ENCODE measurements at places on chromosomes 7 and 10.

DNA sequence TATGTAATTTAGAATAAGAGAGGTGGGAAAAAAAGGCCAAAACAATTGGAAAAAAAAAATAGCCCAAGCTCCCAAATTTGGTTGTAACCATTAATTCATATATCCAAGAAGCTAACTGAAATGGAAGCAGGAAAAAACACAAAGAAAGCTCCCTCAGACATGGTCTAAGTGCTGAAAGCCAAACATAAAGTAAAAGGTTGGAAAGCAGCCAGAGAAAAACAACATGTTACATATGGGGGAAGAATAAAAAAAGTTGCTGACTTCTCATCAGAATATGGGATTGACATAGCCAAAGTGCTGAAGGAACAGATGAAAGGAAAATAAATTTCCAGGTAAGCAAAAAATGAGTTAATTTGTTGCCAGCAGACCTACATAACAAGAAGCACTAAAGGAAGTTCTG, 40.3 kb downstream of the PDZD8 start:
- no peak for DNase-seq

DNA sequence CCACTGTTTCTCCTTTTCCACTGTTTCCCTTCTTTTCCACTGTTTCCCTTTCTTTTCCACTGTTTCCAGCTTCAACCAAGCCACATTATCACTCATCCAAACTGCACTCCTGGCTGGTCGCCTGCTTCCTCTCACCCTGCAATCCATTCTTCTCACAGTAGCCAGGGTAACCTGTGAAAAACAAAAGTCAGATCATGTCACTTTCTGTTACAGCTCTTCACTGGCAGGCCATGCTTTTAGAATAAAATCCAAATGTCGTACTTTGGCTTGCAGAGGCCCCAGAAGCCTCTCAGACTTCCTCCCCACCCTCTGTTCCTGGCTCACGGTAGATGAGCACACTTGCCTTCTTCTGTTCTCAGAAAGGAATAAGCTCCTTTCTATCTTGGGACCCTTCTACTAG, 33.9 kb downstream of the STARD3NL start:
- no peak for DNase-seq

DNA sequence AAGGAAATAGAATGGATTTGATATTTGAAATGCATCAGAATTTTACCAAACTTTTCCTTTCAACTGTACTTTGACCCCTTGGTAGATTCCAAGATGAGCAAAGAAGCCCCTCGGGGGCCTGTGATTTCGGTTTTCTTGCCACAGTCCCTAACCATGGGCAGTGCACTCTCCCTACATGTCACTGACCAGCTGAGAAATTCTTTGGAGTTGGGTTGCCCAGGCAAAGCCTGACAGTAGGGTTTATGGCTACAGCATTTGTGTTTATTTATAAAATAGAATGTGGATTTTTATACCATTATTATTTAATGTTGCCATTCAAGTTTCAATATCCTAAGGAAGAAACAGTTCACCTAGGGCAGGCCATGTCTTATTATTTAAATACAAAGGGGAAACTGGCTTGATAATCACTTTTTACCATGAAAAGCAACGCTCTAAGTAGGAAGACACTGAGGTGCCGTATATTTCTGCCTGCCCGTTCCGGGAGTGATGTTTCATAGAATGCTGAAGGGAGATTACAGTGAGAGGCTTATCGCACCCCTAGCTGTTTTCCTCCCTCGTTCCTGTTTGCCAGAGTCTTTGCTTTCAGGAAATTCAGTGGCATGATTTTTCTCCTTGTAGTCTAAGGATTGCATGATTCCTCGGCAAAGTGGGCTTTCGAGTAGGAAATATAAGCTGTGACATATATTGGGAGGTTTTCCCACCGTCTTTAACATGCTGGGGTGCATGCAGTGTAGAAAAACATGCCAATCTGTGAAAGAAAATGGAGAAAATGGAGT, 35.8 kb downstream of the WIPF3 start:
- DNase-seq: no peak

DNA sequence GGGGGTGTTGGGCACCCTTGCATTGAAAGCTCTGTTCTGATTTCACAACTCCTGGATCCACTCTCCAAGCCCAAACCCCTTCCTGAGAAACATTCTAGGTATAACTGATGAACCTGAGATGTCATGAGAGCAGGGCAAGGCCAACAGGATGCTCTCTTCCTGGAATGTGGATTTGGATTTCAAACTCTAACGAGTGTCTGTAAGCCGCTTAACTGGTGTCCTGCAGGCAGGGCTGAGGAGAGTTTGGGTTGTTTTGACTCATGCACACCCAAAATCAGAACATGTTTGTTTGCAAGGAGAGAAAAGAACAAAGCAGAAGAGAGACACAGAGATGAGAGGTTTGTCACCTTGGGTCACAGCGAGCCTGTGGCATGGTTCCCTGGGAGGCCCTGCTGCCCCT, 24.6 kb upstream of the AKR1E2 start:
- DNase-seq: no peak

Measured in stimulated activated CD4-positive, alpha-beta T cell treated with anti-CD3 and anti-CD28 coated beads, Interleukin-15, amount 100 ng/mL, for 24 hours (primary cell).